ENCODE measurements at places on chromosomes 4 and X.
A peak's percentile ranks its signal among the peaks of the same experiment; 100 is the strongest.

- no peak for DNase-seq
- H3K4me3 ChIP-seq = no peak overlapping the region
- H3K36me3 ChIP-seq = no peaks in the 10 kb centered on the region
- no peaks in the 10 kb centered on the region for H3K4me1 ChIP-seq
- no peak overlapping the region for H3K27ac ChIP-seq
- peaks cover 81% of the 10 kb centered on the region for H3K27me3 ChIP-seq
Measured at GRCh38 chr4:4913147-4913561, 53.7 kb downstream of the MSX1 start.

DNA sequence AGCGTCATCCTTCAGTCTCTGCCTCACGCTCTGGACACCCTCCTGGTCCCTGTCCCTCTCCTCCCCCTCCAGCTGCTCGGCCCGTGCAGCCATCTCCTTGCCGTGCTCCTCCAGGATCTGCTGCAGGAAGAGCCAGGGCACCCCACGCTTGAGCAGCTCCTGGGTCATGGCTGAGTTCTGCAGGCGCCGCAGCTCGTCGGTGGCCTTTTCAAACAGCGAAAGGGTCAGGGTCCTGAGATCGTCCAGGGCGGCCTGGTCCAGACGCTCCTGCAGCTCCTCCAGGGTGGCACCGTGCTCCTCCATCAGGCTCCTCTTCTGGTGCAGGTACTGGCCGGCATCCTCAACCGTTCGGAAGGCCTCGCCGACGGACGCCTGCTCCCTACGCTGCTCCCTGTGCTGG lies 85.8 kb downstream of the EVC2 start:
- H3K4me1 ChIP-seq = no peaks in the 10 kb centered on the region
- H3K4me3 ChIP-seq = no peak overlapping the region
- no peak overlapping the region for H3K27ac ChIP-seq
- DNase-seq = no peak
- peaks cover 38% of the 10 kb centered on the region for H3K36me3 ChIP-seq
- no peaks in the 10 kb centered on the region for H3K27me3 ChIP-seq

GRCh38 chr4:172009446-172010230 lies 196.4 kb downstream of the GALNTL6 start:
- H3K4me3 ChIP-seq = no peak overlapping the region
- peaks cover 17% of the 10 kb centered on the region for H3K27me3 ChIP-seq
- peaks cover 8% of the 10 kb centered on the region for H3K36me3 ChIP-seq
- no peak for DNase-seq
- H3K27ac ChIP-seq = no peak overlapping the region

DNA sequence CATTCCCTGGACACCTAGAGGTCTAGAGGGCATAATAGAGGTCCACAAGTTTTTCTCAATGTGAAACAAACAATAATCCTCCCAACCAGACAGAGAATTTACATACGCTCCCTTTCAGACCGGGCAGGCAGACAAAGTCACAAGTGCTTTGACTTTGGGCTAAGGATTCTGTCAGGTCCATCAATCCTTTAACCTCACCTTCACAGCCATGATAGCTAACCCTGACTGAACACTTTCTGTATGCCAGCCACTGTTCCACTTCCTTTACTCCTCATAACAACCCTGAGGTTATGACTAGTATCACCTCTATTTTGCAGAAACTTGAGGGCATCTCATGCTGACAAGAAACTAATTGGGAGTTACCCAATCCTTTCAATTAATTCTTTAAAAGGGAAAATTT lies 118.8 kb upstream of the AFF2 start:
- DNase-seq = no peak
- no peaks in the 10 kb centered on the region for H3K27me3 ChIP-seq
- H3K36me3 ChIP-seq = no peaks in the 10 kb centered on the region

DNA sequence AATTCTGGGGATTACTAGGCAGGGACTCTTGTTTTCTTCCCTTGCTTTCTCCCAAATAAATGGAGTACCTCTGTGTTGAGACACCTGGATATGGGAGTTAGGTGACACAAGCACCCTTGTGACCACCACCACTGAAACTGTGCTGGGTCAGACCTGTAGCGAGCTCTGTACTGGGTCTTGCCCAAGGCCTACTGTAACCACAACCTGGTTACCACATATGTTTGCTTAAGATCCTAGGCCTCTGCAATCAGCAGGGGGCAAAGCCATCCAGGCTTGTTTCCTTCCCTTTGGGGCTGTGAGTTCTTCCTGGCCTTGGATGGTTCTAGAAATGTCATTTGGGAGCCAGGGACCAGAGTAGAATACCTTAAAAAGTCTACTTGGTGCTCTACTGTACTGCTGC lies 49.4 kb downstream of the LPAR4 start:
- no peak overlapping the region for H3K4me3 ChIP-seq
- peaks cover 6% of the 10 kb centered on the region for H3K36me3 ChIP-seq
- H3K27ac ChIP-seq = no peak overlapping the region

- H3K36me3 ChIP-seq = no peaks in the 10 kb centered on the region
- H3K27ac ChIP-seq = no peak overlapping the region
- DNase-seq = peak; percentile 14
- H3K4me3 ChIP-seq = no peak overlapping the region
Measured at GRCh38 chrX:45515262-45516215, 314.9 kb upstream of the DIPK2B start.

- H3K36me3 ChIP-seq = peaks cover 5% of the 10 kb centered on the region
- H3K4me3 ChIP-seq = no peak overlapping the region
- no peak for DNase-seq
- H3K4me1 ChIP-seq = no peaks in the 10 kb centered on the region
- H3K27ac ChIP-seq = no peak overlapping the region
- peaks cover 2% of the 10 kb centered on the region for H3K27me3 ChIP-seq
Measured at GRCh38 chr4:133694416-133694815, 507.2 kb downstream of the PABPC4L start.

- H3K36me3 ChIP-seq = no peaks in the 10 kb centered on the region
- peak; percentile 11 for DNase-seq
- H3K4me3 ChIP-seq = no peak overlapping the region
- H3K4me1 ChIP-seq = no peaks in the 10 kb centered on the region
Measured at GRCh38 chrX:151488677-151489076, 74.8 kb upstream of the PASD1 start.
